ENCODE measurements at places on chromosomes 7 and 10.

DNA sequence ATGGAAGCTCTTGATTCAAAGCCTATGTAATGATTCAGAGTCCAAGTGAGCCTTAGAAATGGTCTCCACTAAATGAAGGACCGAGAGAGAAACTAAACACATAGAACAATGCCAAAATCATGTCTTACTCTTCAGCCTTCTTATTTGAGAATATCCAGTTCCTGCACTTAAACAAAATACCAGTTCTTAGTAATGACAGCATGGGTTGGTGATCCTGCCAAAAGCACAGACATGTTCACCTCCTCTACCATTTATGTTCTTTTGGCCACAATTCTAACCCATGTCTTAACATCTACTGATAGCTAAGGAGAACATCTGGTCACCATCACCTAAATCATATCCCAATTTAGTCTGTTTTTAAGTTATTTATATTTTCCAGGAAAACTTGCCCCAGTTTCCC lies 239.6 kb upstream of the PTN start:
- DNase-seq: no peak

GRCh38 chr7:21377545-21377944 lies 50.3 kb upstream of the SP4 start:
- peak; percentile 3 for DNase-seq

GRCh38 chr10:121818599-121818998 lies 109.2 kb downstream of the ATE1 start:
- no peak for DNase-seq

GRCh38 chr10:20966426-20966825 lies 69.3 kb upstream of the NEBL start:
- DNase-seq: no peak

- no peak for DNase-seq
Observed at GRCh38 chr10:99782447-99783286, at the start of gene ABCC2. Gene ABCC2, plus strand, starts transcription at chr10:99782640. Its CDS starts 205 bp downstream, at chr10:99782845.

GRCh38 chr10:63071145-63071544 lies 62.0 kb upstream of the NRBF2 start:
- DNase-seq: peak; percentile 31

DNA sequence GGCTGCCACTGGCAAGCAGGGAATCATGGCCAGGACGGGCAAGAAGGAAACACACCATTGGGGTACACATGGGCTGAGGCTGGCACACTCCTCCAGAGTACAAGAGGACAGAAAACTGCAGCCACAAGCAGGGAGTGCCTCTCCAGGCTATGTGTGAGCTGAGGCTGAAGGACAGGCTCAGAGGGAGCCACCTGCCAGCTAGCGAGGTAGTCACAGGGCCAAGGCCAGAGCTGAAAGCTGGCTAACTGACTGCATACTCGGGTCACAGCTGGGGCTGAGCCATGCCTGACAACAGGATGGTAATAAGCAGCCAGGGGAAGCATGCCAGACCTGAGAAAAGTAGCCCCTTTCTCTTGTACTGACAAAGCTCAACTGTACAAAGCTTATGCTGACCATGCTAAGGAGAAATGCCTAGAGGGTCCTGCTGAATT lies 52.0 kb downstream of the KIF5B start:
- no peak for DNase-seq

DNA sequence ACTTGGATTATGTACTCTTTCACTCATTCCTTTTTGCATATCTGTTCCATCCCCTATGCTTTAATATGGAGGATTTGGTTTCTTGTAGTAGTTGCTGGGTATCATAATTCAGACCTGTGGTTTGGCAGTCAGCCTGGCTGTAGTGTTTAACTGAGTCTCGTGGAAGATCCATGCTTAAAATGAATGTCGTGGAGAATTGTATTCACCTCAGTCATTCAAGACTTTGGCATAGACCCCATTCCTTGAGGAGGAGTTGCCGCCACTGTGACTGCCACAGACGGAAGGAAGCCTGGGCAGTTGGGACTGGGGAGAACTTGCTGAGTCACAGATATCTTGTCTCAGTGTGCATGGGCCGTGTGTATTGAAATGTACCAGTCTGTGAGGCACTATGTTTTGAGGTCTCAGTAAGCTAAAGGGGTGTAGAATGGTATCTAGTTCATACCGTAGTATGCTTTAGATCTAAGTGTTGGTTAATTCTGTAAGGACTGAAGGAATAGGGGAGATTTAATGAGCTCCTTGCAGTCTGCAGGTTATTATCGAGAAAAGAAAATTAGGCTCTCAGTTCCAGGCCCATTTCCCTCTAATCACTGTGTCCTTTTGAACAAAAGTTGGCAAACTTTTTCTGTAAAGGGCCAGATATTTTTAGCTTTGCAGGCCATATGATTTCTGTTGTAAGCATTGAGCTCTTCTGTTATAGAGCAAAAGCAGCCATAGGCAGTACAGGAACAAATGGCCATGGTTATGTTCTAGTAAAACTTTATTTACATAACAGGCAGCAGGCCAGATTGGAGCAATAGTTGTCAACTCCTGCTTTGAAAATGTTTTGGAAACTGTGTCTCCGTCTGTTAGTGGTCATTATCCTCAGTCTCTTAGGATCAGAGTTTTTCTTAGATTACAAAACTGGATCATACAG lies 76.8 kb downstream of the TPST1 start:
- DNase-seq: no peak

DNA sequence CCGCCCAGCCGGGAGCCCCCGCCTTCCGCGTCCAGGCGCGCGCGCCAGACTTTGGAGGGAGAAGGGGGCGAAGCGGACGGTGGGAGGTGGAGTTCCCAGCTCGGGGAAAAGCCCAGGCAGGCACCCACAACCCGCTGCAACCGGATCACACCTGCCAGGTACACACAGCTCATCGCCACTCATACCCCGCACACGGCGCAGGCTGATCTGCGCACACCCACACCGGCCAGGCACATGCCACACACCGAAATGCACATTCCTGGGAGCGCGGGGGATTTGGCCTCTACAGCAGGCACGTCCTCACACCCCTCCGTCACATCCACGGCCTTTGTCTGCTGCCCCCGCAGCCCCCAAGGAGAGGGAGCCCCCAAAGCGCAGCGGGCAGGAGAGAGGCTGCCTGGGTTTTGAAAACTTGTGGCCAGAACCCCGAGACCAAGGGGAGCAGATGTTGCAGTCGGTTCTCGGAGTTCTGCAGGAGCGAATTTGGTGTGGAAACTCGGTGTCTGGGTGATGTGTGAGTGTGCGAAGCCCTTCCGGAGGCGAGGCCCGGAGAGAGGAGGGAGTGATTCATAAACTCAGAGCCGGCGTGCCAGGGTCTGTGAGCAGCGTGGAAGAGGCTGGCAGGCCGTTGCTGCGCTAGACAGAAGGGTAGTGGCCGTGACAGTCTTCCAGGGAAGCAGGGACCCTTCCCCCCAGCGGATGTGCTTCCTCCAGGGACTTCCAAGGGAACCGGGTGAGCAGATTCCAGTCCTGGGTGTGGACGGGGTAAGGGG lies 734 bp downstream of the CHST3 start:
- DNase-seq: peak; percentile 15

- no peak for DNase-seq
Observed at GRCh38 chr7:49840751-49841405, 67.4 kb downstream of the VWC2 start.

DNA sequence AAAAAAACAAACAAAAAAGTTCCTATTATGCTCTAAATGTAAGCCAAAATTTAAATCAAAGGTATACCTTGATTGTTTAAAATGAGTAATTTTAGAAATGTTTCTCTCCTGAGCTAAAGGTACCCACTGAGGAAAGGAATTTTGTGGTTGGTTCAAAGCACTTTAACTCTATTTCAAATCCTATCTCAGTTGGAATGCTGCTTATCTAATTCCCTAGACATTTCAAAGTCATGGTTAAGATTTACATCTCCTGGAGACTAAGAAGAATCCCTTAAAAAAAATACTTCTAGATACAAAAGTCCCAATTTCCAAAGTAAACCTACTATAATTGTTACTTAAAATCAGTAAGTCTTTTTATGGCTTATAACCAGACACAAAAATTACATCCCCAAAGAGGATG lies 830.7 kb downstream of the GRID1 start:
- no peak for DNase-seq

DNA sequence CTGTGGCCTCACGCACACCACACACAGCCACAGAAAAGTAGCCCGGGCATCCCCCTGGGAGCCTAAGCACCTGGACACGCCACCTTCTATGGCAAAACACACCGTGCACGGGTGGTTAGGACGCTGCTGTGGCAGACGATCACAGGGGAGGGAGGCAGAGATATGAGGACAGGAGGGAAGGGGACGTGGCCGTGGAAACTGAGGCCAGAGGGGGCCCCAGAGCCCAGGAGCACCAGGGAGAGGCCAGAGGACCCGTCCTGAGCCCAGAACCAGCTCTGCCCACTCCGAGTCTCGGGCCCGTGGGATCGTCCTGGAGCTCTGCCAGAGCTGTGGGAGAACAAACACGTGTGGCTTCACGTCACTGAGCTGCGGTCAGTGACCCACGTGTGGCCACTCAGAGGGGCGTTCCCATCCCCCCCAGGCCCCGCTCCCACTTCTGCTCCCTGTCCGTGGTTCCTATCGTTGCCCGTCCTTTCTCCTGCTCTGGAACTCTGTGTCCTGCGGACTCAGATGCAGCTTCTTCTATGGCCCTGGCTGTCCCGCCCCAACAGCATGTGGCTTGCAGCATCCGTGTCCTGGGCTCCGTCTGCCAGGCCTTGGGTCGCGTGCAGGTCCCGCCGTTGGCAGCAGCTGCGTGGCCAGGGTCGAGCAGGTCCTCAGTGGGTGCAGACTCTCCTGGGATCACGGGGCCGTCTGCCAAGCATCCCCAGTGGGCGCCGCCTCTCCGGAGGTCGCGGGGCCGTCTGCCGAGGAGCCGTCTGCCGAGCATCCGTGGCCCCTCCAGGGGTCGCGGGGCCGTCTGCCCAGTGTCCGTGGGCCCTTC lies 31.0 kb downstream of the GET4 start:
- DNase-seq: no peak

- no peak for DNase-seq
Observed at GRCh38 chr7:156943091-156944041, 6.1 kb upstream of the NOM1 start.

DNA sequence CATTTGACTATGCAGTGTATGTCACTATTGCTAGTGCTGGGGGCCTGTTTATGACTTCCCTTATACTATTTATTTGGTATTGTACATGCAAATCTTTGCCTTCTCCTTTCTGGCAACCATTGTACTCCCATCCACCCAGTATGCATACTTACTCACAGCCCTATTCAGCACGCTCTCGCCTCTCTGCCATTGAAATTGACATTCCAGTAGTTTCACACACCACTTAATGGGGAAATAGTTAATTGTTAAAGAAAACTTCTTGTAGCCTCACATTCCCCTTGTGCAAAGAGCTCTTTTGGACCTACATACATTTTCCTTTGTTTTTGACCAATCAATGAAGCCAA lies 9.9 kb downstream of the CLDN12 start:
- DNase-seq: no peak

- no peak for DNase-seq
Observed at GRCh38 chr10:81031774-81032173, 494.1 kb downstream of the SH2D4B start.

DNA sequence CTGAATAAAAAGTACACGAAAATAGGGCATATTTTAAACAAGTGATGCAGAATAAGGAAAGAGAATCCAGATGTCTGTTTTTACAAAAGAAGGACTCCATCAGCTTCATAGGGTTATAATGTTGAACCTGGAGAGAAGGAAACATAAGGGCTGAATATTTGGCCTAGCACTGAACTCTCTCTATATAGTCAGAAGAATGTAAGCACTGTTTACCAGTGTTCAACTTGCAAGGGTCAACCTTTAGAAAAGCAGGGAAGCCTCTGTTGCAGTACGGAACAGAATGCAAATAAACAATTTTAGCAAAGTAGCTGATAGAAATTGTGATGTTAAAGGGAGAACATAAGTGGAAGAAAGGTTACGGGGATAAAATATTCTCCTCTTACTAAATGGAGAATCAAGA lies 16.2 kb downstream of the CDK6 start:
- no peak for DNase-seq

DNA sequence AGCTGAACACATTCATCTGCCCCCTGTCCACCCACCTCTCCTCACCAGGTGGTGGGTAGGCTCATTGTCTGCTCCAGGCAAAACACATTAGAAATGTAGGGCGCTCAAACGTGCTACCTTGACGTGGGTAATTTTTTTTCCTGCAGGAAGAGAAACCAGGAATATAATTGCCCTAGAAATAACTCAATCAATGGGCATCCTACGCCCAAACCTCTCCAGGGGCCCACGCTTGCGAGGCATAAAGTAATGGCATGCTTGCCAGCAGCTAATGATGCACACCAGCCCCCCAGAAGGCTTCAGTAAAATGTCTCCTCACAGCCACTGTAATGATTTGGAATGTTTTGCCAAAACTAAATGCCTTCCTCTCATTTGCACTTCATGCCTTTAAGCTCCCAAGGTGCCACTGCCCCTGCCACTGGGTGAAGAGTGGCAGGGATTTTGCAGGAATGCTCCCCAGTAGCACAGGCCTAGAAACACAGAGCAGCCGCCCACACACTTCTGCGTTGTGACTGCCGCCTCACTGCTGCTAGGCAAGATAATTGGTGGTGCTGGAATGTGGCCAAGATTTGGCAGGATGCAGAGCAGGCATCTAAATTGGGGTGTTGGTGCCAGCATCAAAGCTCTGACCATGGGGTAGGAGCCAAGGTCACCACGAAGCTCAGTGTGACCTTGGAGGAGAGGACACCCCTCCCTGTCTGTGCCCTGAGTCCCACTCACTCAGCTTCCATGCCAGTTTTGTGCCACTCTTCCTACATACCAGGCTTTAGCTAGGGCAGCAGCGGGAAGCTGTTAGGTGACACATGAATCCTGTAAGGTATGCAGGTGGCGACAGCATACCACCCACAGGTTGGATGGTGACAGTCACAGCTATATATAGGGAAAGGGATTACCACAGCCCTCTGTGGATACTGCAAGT lies 48.7 kb upstream of the PPP1R3C start:
- peak; percentile 48 for DNase-seq

- no peak for DNase-seq
Observed at GRCh38 chr7:27933671-27934565, 194.0 kb downstream of the TAX1BP1 start.

DNA sequence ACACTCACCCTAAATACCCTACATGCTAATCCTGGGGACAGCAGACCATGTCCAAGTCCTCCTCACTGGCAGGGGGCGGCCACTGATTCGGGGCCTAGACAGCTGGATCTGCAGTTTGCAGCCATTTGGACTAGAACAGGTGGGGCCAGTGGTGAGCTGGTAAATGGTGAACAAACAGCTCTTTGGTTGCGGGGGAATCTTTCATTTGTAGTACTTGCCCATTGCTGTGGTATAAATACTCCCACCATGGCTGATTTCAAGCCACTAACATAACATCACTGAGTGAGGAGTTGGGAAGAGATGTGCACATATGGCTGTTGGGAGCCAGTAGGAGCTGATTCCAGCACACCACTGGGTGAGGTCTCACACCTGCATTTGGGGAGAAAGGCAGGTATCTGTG lies 13.5 kb downstream of the ZNF503 start:
- DNase-seq: no peak

- no peak for DNase-seq
Observed at GRCh38 chr10:14372606-14373005, 41.9 kb upstream of the FRMD4A start.

Data from NCI-H1105 treated with DMSO at 0.1 percent for 48 hours (cell line).